Tibial artery (tissue), 4 donors: ENCODE measurements at places on chromosomes 7 and 10.
A peak's percentile ranks its signal among the peaks of the same experiment; 100 is the strongest.

DNA sequence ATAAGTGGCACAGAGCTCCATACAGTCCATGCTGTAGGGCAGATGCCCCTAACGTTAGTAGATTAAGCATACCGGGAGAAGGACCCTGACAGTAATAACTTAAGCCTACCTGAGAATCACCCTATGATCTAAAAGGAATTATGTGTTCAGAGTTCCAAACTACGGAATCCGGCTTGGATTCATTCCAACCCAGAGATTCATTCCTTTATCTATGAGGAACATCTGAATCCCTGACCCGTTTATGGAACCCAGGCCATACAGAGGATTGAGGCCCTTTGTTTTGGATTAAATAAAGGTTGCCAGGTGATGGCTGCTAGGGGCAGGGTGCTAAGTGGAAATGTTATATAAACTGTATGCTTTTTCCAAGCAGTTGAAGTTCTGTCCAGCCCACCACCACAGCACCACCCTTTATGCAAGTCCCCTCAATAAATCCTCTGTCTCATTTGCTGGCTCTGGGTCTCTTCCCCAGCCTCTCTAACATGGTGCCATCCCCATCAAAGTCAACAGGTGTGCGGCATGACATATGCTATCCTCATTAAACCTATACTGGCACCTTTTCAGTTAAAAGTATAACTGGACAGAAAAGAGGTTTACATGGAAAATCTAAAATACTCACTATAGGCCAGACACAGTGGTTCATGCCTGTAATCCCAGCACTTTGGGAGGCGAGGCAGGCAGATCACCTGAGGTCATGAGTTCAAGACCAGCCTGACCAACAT, 9.1 kb upstream of the ANAPC16 start:
- H3K4me3 ChIP-seq, result no peak overlapping the region
- no peaks in the 10 kb centered on the region for H3K4me1 ChIP-seq
- no peak overlapping the region for H3K27ac ChIP-seq

DNA sequence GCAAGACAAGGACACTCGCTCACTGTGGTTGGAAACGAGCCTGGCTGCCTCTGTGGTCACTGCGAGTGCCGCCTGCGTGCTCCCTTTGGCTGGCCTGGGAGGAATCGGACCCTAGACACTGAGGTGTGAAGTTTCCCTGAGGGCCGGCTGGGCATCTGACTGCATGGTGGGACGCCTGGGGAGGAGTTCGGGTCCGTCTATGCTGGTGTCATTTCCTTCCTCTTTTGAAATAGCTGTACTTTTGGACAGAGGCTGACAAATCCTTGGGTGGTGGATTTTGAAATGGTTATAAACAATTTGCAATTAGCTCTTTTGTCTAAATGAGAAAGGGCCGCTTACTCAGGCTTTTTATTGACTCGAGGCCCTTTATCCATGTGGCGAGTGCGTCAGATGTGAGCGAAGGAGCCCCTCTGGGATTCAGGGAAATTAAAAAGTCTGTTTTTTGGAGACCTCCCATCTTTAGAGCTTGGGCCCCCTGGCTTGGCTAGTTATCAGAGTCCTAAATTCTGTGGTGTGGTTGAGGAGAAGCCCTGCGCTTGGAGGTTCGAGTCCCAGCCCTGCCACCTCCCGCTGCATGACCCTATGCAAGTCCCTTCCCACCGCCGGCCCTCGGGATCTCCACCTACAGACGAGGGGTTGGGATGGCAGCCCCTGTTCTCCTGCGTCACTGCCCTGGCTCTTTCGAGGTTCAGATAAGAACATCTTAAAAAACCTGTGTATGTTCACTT, 147.1 kb downstream of the RGS10 start:
- H3K4me1 ChIP-seq, result peaks cover 16% of the 10 kb centered on the region
- DNase-seq, result no peak
- H3K27me3 ChIP-seq, result no peaks in the 10 kb centered on the region
- H3K4me3 ChIP-seq, result no peak overlapping the region
- peaks cover 14% of the 10 kb centered on the region for H3K36me3 ChIP-seq
- no peak overlapping the region for H3K27ac ChIP-seq

GRCh38 chr7:44142028-44142427, 896 bp upstream of the MYL7 start:
- H3K36me3 ChIP-seq, result no peaks in the 10 kb centered on the region
- peak; percentile 10 for DNase-seq
- H3K27me3 ChIP-seq, result no peaks in the 10 kb centered on the region
- H3K4me3 ChIP-seq, result no peak overlapping the region

- H3K27ac ChIP-seq, result no peak overlapping the region
- no peaks in the 10 kb centered on the region for H3K4me1 ChIP-seq
- DNase-seq, result no peak
Measured at GRCh38 chr10:20535897-20536881, 360.9 kb downstream of the NEBL start.

DNA sequence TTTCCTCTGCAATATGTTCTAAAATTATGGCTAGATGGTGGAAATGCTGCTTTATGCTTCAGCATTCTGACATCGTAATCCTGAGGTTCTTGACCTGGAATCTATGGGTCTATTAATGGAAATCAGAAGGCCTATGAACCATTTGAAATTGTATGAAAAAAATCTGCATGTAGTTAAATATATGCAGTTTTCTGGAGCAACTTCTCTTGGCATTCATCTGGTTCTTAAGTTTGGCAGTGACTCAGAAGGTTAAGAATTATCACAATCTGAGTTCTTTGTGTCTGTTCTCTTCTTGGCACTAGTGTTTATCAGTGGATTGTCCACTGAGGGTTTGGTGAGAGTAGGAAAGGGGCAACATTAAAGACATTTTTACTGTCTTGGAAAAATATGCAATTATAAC, 71.1 kb upstream of the FZD1 start:
- no peaks in the 10 kb centered on the region for H3K27me3 ChIP-seq
- H3K4me1 ChIP-seq, result no peaks in the 10 kb centered on the region
- H3K36me3 ChIP-seq, result no peaks in the 10 kb centered on the region
- DNase-seq, result no peak

- no peak overlapping the region for H3K4me3 ChIP-seq
- no peaks in the 10 kb centered on the region for H3K27me3 ChIP-seq
- no peaks in the 10 kb centered on the region for H3K36me3 ChIP-seq
- no peak overlapping the region for H3K27ac ChIP-seq
- no peaks in the 10 kb centered on the region for H3K4me1 ChIP-seq
Measured at GRCh38 chr10:4053940-4054339, 268.9 kb upstream of the KLF6 start.

DNA sequence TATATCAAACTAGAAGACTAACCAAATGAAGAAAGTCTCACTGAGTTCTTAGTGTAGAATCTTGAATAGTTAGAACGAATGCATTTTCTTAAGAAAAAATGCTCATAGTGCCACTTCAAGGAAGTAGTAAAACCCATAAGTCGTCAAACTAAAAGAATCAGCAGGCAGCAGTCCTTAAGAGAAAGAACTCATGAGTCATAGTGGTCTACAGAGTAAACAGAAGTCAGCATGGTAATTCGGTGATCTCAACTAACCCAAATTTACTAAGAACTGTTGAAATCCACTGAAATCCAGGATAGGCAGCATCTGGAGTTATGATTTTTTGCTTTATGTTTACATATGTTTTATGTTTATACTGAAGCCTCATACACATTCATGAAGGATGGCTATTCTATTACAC, 256.2 kb downstream of the LHFPL3 start:
- H3K4me3 ChIP-seq, result no peak overlapping the region
- DNase-seq, result no peak
- no peak overlapping the region for H3K27ac ChIP-seq
- H3K4me1 ChIP-seq, result no peaks in the 10 kb centered on the region
- no peaks in the 10 kb centered on the region for H3K36me3 ChIP-seq
- H3K27me3 ChIP-seq, result no peaks in the 10 kb centered on the region

DNA sequence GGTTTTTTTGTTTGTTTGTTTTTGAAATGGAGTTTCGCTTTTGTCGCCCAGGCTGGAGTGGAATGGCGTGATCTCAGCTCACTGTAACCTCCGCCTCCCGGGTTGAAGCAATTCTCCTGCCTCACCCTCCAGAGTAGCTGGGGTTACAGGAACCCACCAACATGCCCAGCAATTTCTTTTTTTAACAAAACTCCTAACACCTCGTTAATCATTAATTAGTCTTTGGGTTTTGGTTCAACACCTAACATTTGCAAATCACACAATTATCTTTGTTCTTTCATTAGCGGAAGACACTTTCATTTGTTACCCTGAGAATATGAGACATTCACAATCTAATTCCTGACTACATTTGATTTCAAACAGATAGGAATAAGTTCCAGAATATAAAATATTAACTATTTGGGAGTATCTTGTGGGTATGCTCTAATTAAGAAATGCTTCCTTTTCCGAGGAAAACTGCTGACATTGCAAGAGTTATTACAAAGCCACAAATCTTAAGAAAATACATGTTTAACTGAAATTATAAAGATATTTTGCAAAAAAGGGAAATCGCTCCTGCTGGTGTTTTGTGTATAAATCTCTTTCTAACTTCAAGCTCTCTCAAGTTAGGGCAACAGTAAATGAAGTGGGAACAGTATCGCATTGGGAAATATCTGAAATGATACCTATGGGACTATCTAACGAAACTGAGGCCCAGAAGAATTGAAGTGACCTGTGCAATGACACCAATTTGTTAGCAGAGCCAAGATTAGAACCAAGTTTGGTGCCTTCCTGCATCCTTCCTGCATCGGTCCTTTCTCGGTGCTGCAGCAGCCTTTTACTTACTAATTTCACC, 1.2 kb upstream of the LSM8 start:
- no peaks in the 10 kb centered on the region for H3K27me3 ChIP-seq
- H3K27ac ChIP-seq, result peak overlapping the region; percentile 98
- H3K4me1 ChIP-seq, result peaks cover 16% of the 10 kb centered on the region
- peak overlapping the region; percentile 99 for H3K4me3 ChIP-seq
- H3K36me3 ChIP-seq, result no peaks in the 10 kb centered on the region

GRCh38 chr7:107233174-107233573, 64.4 kb downstream of the HBP1 start:
- no peaks in the 10 kb centered on the region for H3K36me3 ChIP-seq
- no peak for DNase-seq
- no peaks in the 10 kb centered on the region for H3K27me3 ChIP-seq
- H3K4me3 ChIP-seq, result no peak overlapping the region

DNA sequence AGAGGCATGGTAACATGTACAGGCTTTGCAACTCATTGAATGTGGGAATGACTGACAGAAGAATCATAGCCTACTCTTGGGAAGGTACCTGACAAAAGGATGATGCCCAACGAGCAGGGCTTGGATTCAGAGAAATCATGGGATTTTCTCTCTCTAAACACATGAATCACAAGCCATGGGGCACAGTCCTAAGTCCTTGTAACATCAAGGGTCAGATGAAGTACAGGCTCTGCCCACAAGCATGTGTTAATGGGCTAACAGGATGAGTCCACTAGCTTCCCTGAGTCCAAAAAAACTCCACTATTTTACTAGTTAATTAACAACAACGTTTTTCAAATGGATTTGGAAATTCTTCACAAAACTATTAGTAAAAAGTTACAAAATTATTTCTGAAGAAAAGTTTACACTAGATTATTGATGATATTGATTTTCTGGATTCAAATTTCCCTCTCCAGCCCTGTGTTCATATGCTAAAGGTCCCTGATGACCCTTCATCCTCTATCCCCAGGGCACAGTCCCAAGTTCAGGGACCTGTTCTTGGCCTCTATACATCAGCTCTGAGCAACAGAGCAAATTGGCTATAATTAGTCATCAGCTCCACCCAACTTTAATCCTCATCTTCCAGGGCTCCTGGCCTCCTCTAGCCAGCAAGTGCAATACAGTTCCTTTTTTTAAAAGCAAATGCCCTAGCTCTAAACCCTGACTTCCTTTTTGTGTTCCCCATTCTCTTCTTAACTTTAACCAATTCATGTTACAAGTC, 99.8 kb downstream of the GSAP start:
- no peak overlapping the region for H3K4me3 ChIP-seq
- H3K4me1 ChIP-seq, result peaks cover 3% of the 10 kb centered on the region
- no peak for DNase-seq
- no peak overlapping the region for H3K27ac ChIP-seq

DNA sequence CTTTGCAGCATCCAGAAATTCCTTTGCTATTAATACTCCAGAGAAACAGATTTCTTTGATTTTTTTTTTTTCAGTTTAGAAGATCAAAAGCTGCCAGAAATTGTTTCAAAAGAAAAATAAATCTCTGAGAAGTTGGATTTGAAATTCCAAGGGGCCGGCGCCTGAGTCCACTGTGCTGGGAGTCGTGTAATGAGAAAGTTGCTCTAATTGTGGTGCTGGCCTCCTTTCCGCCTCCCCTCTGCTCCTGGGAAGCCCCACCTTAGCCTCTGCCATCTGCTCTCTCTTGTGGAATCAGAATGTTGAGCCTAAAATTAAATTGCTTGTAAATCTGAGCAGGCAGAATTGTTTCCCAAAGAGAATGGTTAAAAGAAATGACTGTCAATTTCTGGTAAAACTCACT, 93.3 kb downstream of the EMX2 start:
- no peaks in the 10 kb centered on the region for H3K4me1 ChIP-seq
- no peak overlapping the region for H3K4me3 ChIP-seq
- no peaks in the 10 kb centered on the region for H3K36me3 ChIP-seq
- no peak overlapping the region for H3K27ac ChIP-seq

DNA sequence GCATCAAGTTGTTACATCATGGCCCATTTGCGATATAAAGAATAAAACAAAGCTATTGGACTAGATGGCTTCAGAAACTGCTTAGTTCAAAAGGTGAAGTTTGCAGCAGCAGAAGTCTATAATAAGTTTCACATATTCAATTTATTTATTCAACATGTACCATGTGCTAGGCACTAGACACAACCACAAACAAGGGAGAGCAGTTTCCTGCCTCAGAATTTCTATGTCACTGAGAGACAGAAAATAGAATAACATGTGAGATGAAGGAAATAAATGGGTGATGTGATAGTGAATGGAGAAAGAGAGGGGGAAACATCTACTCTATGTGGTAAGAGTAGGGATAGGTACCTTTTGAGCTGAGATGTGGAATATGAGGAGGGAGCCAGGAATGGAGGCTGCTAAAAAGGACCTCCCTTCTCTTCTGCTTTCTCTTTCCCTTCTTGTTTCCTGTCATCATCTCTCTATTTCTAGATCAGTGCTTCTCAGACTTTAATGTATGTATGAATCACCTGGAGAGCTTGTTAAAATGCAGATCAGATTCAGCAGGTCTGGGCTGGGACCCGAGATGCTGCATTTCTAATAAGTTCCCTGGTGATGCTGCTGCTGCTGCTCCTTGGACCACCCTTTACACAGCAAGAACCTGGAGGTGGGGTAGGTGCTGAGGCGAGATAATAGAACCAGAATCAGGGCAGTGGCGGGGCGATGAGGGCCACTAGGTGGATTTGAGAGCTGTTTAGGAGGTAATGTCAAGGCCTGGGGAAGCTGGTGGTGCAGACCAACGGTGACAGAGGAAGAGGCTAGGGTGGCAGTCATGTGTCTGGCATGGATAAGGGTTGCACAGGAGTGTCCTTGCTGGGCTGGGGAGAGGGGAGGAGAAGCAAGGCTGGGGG, 13.7 kb upstream of the INMT start:
- peaks cover 8% of the 10 kb centered on the region for H3K4me1 ChIP-seq
- no peak overlapping the region for H3K4me3 ChIP-seq
- no peaks in the 10 kb centered on the region for H3K36me3 ChIP-seq
- no peak for DNase-seq
- no peaks in the 10 kb centered on the region for H3K27me3 ChIP-seq
- H3K27ac ChIP-seq, result no peak overlapping the region

- H3K27ac ChIP-seq, result no peak overlapping the region
- no peak for DNase-seq
- H3K4me3 ChIP-seq, result no peak overlapping the region
Measured at GRCh38 chr10:22609719-22610465, 104.5 kb downstream of the PIP4K2A start.

- no peak overlapping the region for H3K27ac ChIP-seq
- H3K27me3 ChIP-seq, result no peaks in the 10 kb centered on the region
- peaks cover 4% of the 10 kb centered on the region for H3K4me1 ChIP-seq
- DNase-seq, result no peak
- H3K36me3 ChIP-seq, result no peaks in the 10 kb centered on the region
- no peak overlapping the region for H3K4me3 ChIP-seq
Measured at GRCh38 chr7:37408291-37409228, 40.1 kb downstream of the ELMO1 start.
